ENCODE measurements at places on chromosomes 5 and 9. TPM values are rescaled to one million over a fixed set of nuclear protein-coding genes. Genes with fewer than 3 reads are reported as not detected.
A peak's percentile ranks its signal among the peaks of the same experiment; 100 is the strongest.

GRCh38 chr5:62649476-62650113 lies 71.0 kb downstream of the LRRC70 start:
- no peak for DNase-seq
- H3K27ac ChIP-seq = no peak overlapping the region
- H3K36me3 ChIP-seq = no peaks in the 10 kb centered on the region
- H3K4me1 ChIP-seq = no peaks in the 10 kb centered on the region
- H3K27me3 ChIP-seq = no peaks in the 10 kb centered on the region

DNA sequence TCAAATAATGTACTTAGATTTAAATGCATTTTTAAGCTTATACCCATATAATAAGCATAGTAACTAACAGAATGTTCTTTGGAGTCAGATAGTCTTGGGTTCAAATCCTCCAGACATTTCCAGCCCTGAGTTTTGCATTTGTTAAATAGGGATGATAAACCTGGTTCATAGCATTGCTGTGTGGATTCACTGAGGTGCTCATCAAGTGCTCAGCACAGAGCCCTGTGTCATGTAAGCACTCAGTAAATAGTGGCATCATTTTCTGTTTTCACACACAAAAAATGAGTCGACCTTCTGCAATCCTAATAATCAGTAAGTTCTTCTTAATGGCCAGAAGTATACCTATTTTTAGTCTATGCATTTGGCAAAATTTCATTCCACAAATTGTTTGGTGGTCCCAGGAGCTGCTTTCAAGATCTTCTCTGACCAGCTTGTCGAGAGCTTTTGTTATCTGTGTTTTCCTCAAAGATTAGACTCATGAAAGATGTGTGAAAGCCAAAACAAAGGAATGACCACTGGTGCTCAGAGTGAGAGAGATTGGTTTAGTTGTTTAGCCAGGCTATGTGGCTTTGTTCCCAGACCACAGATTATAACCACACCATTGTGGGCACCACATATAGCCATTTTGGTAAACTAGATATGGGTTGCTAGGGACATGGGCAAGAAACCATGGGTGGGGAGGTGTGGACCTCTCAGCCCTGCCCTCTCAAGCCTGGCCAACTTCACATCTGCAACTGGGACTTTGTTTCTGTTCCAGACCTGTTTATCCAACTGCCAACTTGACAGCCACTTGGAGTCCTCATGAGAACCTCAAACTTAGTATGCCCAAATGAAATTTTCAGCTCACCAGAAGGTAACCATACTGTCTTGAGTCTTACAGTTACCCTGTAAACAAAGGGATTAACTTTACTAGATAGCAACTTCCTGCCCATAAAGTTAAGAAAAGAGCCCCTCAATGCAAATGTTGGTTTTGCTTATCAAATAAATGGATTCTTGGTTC lies 45.0 kb downstream of the DOCK8 start:
- no peak overlapping the region for H3K27ac ChIP-seq
- H3K4me1 ChIP-seq = no peaks in the 10 kb centered on the region
- H3K27me3 ChIP-seq = no peaks in the 10 kb centered on the region
- no peak for DNase-seq
- no peak overlapping the region for H3K4me3 ChIP-seq
- no peaks in the 10 kb centered on the region for H3K36me3 ChIP-seq

- H3K36me3 ChIP-seq = no peaks in the 10 kb centered on the region
- H3K4me1 ChIP-seq = no peaks in the 10 kb centered on the region
- no peak overlapping the region for H3K4me3 ChIP-seq
- H3K27ac ChIP-seq = no peak overlapping the region
- no peak for DNase-seq
Measured at GRCh38 chr5:67520161-67520908, 323.7 kb upstream of the CD180 start.

- H3K4me3 ChIP-seq = no peak overlapping the region
- no peaks in the 10 kb centered on the region for H3K36me3 ChIP-seq
- H3K27me3 ChIP-seq = no peaks in the 10 kb centered on the region
- DNase-seq = no peak
- H3K27ac ChIP-seq = no peak overlapping the region
Measured at GRCh38 chr9:19768798-19769197, 20.0 kb downstream of the SLC24A2 start.

- H3K27ac ChIP-seq = no peak overlapping the region
- no peaks in the 10 kb centered on the region for H3K27me3 ChIP-seq
- no peak for DNase-seq
- no peaks in the 10 kb centered on the region for H3K4me1 ChIP-seq
- H3K4me3 ChIP-seq = no peak overlapping the region
Measured at GRCh38 chr5:5046680-5047502, 93.2 kb upstream of the ADAMTS16 start.

DNA sequence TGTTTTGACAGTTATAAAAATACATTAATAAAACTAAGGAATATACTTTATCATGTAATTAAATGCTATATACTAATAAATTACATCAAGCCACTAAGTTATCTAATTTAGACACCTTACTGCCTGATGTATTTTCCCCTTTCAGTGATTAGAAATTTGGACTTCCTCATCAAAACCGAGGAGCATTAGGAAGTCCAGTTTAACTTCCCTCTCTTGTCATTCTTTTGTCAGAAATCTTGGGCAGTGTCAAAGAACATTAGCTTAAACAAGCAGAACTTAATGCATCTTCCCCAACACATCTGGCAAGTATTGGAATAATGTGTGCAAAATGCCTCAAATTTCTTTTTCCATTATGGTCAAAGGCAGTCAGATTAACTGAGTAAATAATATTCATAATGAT lies 81.6 kb downstream of the PLPP1 start:
- DNase-seq = no peak
- H3K36me3 ChIP-seq = peaks cover 15% of the 10 kb centered on the region
- no peaks in the 10 kb centered on the region for H3K27me3 ChIP-seq
- H3K4me3 ChIP-seq = no peak overlapping the region
- H3K27ac ChIP-seq = no peak overlapping the region

GRCh38 chr5:66653325-66653724 lies 57.1 kb downstream of the MAST4 start:
- no peaks in the 10 kb centered on the region for H3K36me3 ChIP-seq
- H3K27ac ChIP-seq = no peak overlapping the region
- DNase-seq = no peak
- H3K4me1 ChIP-seq = peaks cover 46% of the 10 kb centered on the region
- no peaks in the 10 kb centered on the region for H3K27me3 ChIP-seq

DNA sequence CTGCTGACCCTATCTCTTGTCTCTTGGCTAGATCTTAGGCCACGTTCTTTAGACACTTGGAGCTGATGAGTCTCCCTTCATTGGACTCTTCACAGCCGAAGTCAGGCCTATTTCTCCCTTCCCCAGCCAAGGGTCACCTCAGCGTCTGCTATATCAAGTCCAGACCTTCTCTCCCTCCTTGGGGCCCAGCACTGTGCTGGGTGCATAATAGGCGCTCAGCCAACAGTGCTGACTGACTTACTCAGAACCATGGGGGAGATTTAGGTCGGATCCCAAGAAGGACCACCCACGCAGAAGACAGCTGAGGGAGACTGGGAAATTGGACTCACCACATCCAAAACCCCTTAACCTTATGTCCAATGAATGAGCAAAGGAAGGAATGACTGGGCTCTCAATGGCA lies 5.6 kb upstream of the AMBP start:
- DNase-seq = no peak
- no peaks in the 10 kb centered on the region for H3K27me3 ChIP-seq
- H3K4me1 ChIP-seq = no peaks in the 10 kb centered on the region
- H3K4me3 ChIP-seq = no peak overlapping the region
- H3K27ac ChIP-seq = no peak overlapping the region

DNA sequence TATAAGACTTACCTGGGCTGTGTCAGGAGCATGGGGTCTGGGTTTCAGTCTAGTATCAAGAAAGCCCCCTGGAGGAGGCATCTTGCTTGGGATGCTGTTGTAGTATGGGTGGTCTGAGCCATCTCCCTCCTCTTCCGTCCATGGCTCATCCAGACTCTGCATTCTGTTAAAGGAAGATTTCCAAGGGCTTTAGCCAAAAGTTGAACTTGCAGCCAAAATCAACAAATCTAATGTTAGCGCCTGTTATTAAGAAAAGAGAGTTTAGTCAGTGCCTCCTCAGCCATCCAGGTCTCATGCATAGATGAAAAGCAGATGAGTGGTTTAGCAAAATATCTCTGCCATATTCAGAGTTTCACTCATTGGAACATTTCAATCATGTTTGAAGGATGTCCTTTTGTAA lies 55.6 kb downstream of the S1PR3 start:
- no peaks in the 10 kb centered on the region for H3K4me1 ChIP-seq
- H3K27me3 ChIP-seq = no peaks in the 10 kb centered on the region
- no peaks in the 10 kb centered on the region for H3K36me3 ChIP-seq

GRCh38 chr5:138686668-138687067 lies 66.6 kb upstream of the CTNNA1 start:
- H3K4me3 ChIP-seq = no peak overlapping the region
- no peaks in the 10 kb centered on the region for H3K4me1 ChIP-seq
- H3K27me3 ChIP-seq = no peaks in the 10 kb centered on the region
- no peak overlapping the region for H3K27ac ChIP-seq

DNA sequence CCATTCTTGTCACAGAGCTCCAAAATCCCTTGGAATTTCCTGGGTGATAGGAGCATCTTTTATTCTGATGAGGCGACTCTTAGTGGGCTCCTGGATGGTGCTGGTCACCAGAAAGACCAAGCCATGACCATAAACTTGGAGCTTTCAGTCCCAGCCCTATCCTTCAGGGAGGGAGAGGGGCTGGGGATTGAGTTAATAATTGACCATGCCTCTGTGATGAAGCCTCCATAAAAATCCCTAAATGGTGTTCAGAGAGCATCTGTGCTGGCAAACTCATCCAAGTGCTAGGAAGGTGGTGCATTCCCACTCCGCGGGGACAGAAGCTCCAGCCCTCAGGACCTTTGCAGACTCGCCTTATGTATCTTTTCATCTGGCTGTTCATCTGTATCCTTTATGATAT lies 28.7 kb downstream of the MCCC2 start:
- DNase-seq = no peak
- H3K27me3 ChIP-seq = no peaks in the 10 kb centered on the region
- no peak overlapping the region for H3K4me3 ChIP-seq
- no peaks in the 10 kb centered on the region for H3K4me1 ChIP-seq
- peaks cover 21% of the 10 kb centered on the region for H3K36me3 ChIP-seq
- H3K27ac ChIP-seq = no peak overlapping the region

DNA sequence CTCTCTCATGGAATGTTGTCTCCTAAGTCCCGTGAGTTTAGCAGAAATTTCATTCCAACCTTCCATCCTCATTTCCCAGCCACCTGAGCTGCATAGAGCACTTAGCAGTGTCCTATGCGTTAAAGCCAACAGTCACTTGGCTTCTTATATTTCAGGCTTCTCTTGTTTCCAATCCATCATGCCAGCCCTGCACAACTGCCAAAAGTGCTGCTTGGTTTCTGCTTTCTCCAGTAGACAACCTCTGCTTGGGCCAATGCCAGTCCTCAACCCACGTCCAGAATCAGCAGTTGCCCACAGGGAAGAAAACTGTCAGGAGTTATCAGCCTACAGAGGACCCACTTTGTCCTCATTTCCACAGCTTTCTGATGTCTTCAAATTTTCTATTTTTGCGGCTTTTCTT lies 42.5 kb downstream of the KCNIP1 start:
- no peaks in the 10 kb centered on the region for H3K36me3 ChIP-seq
- no peaks in the 10 kb centered on the region for H3K4me1 ChIP-seq
- no peaks in the 10 kb centered on the region for H3K27me3 ChIP-seq
- H3K4me3 ChIP-seq = no peak overlapping the region

- H3K4me3 ChIP-seq = no peak overlapping the region
- DNase-seq = no peak
- no peaks in the 10 kb centered on the region for H3K36me3 ChIP-seq
- no peaks in the 10 kb centered on the region for H3K4me1 ChIP-seq
- H3K27me3 ChIP-seq = no peaks in the 10 kb centered on the region
Measured at GRCh38 chr9:9504869-9505268, 1107.9 kb downstream of the PTPRD start.

GRCh38 chr5:15995341-15996052 lies 184.1 kb downstream of the MARCHF11 start:
- no peaks in the 10 kb centered on the region for H3K36me3 ChIP-seq
- DNase-seq = no peak
- no peaks in the 10 kb centered on the region for H3K4me1 ChIP-seq

DNA sequence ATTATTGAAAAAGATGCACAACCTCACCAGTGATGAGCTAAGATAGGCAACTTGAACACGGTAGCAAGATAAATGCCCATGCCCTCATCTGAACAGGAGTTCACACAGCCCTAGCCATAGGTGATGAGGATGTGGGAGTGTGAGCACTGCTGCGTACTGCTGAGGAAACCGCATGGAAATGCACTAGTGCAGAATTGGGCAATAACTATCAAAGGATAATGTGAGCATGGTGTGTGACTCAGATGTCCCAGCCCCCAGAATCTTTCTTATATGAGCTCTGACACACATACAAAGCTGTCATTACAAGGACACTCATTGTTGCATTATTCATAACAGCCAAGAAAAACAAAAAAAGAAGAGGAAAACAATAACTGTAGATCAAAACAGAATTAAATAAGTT lies 521.2 kb downstream of the IRX1 start:
- H3K4me1 ChIP-seq = no peaks in the 10 kb centered on the region
- no peak overlapping the region for H3K27ac ChIP-seq
- no peak overlapping the region for H3K4me3 ChIP-seq
- no peaks in the 10 kb centered on the region for H3K36me3 ChIP-seq
- no peaks in the 10 kb centered on the region for H3K27me3 ChIP-seq

DNA sequence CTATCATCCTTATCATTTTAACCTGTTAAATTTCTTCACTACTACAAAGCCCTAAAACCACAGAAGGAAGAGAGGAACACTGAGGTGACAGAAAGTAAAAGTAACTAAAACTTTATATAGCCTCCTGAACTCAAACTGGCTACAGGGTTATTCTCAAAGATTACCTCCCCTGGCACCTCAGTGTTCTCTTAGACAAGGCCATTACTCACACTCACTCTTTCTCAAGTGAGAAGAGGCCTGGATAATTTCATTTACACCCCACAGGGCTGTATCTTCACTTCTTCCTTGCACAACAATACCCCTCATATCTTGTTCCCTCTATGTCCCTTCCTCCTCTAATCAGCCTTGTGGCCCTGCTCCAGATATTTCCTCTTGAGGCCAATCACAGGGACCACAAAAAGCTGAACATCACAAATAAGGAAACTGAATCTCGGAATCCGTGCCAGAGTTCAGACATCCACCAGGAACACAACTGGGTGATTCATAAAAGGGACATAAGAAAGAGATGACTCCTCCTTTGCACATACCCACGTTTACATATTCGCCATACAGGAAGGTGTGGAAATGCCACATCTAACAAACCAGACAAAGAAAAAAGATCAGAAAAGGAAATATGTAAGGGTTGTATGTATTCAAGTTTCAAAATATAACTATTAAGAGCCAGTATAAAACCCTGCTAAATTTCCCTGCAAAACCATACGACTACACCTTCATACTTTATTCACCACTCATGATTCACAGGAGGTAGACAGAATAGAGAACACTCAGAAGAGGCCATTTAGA lies 1.7 kb upstream of the KLHL3 start:
- H3K27me3 ChIP-seq = no peaks in the 10 kb centered on the region
- peak overlapping the region; percentile 80 for H3K27ac ChIP-seq
- peaks cover 37% of the 10 kb centered on the region for H3K4me1 ChIP-seq
- H3K4me3 ChIP-seq = no peak overlapping the region

GRCh38 chr5:159083548-159084452 lies 15.9 kb downstream of the EBF1 start:
- no peaks in the 10 kb centered on the region for H3K27me3 ChIP-seq
- H3K27ac ChIP-seq = no peak overlapping the region
- no peak for DNase-seq
- no peaks in the 10 kb centered on the region for H3K4me1 ChIP-seq
- no peak overlapping the region for H3K4me3 ChIP-seq
- H3K36me3 ChIP-seq = peaks cover 75% of the 10 kb centered on the region

GRCh38 chr5:54988817-54989216 lies 3.4 kb upstream of the ESM1 start:
- no peak overlapping the region for H3K27ac ChIP-seq
- H3K27me3 ChIP-seq = peaks cover 35% of the 10 kb centered on the region
- H3K4me3 ChIP-seq = no peak overlapping the region
- H3K4me1 ChIP-seq = no peaks in the 10 kb centered on the region

Gene AGXT2
- not detected for total RNA-seq

Gene CCL21
- 19.5 TPM for total RNA-seq

Gene BARX1
- not detected for total RNA-seq

Gene PRDM9
- not detected for total RNA-seq

Gene NAA35
- 20.2 TPM for total RNA-seq

All from heart right ventricle (tissue), 16 donors.